ENCODE measurements at places on chromosomes 5 and 9.

- DNase-seq, result no peak
Observed at GRCh38 chr9:6194934-6195333, 20.7 kb upstream of the IL33 start.

DNA sequence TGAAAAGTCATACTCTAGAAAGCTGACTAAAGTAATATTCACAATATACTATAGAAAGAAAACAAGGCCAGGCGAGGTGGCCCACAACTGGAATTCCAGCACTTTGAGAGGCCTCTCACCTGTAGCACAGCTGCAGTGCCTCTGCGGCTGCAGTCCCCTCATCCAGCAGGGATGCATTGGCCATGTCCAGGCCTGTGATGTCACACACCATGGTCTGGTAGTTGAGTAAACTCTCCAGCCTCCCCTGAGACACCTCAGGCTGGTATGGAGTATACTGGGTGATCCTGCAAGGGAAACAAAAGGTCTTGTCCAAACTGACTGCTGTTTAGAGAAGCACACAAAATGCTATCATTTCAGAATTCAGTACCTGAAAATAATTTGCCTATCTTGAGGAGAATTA, 35.5 kb downstream of the GLDC start:
- no peak for DNase-seq

GRCh38 chr5:132773601-132774355, 3.3 kb downstream of the SEPTIN8 start:
- DNase-seq, result no peak

GRCh38 chr9:36148311-36149051, 11.9 kb downstream of the GLIPR2 start:
- DNase-seq, result no peak

DNA sequence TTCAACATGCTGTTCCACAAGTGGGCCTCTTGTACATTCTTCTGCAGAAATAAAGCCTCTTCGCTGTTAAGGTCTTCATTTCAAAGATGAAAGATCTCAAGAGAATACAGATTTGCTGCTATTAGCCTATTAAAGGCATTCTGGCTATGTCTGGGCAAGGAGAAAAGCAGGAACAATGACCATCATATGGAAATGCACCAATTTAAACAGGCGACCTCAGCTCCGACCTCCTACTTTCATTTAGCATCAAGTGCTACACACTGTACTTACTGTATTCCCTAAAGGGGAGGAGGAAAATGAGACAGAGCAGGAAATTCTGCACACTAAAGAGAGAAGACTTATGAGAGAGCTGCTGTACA, 64.8 kb downstream of the HABP4 start:
- DNase-seq, result no peak

DNA sequence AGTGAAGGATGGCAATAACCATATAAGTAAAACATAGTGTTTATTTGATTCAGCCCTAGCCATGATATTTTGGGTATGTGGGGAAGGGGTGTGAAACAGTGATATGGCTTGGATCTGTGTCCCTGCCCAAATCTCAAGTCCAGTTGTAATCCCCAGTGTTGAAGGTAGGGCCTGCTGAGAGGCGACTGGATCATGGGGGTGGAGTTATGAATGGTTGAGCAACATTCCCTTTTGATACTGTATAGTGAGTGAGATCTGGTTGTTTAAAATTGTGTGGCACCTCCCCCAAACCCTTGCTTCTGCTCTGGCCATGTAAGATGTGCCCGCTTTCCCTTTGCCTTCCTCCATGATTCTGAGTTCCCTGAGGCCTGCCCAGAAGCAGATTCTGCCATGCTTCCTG, 1804.6 kb downstream of the MAT2B start:
- no peak for DNase-seq

DNA sequence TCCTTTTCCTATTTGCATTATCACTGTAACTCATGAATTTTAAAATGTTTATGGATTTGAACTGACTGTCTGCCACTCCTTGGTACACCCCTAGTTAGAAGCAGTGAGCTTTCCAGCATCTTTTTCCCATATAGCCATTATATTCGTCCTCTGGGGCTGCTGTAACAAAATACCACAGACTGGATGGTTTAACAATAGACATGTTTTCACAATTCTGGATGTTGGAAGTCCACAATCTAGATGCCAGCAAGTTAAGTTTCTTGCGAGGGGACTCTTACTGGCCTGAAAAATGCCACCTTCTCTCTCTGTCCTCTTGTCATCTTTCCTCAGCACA, 530.0 kb downstream of the SEMA5A start:
- no peak for DNase-seq

GRCh38 chr5:167030500-167031120, 1260.8 kb upstream of the WWC1 start:
- no peak for DNase-seq

DNA sequence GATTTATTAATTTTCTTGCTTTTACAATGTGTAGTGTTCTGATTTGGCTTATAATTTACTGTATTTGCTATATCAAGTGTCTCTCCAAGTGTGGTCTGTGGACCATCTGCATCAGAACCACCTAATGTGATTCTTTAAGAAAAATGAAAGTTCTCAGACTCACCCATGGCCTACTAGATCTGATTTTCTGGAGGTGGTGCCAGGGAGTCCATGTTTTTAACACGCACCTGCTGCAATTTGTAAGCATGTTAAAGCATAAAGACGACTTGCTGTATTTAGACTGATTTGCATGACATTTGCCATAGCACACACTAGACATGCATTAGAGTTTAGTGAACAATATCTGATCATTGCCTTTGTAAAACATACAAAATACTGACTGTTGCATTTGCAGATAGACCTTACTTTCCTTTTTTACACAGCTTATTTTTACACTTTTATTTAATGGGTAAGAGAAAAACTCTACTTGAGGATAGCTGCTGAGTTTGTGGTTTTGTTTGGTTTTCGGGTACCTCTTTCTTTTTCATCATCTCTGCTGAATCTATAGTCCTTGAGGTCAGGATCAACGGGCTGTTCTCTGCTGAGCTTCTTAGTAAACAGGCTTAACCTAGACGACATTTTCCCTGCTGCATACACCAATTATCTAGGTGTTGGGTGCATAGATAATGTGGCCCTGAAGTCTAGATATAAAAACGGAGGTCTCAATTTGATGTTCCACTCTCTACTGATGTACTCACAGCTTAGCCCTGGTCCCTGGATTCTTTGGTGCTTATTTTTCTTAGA, 138.0 kb upstream of the ZNF366 start:
- DNase-seq, result no peak

GRCh38 chr5:76608833-76609232, 14.4 kb downstream of the F2RL2 start:
- DNase-seq, result no peak

GRCh38 chr9:31799953-31800609, 584.4 kb upstream of the ACO1 start:
- no peak for DNase-seq

- no peak for DNase-seq
Observed at GRCh38 chr9:7216004-7216841, 458.4 kb downstream of the KDM4C start.

DNA sequence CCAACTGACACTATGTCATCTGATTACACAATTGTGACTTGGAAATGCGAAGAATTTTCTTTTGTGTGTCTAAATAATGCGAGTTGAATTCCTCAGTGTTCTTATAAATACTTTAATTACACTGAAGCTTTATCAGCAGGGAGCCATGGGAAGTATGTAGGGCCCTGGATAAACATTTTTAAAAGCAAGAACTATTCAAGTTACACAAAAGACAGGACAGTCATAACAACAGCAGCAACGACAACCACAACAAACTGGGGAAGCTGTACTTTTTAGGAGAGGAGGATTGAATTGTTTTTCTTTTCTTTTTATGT, 250.3 kb upstream of the ZNF608 start:
- DNase-seq, result no peak

DNA sequence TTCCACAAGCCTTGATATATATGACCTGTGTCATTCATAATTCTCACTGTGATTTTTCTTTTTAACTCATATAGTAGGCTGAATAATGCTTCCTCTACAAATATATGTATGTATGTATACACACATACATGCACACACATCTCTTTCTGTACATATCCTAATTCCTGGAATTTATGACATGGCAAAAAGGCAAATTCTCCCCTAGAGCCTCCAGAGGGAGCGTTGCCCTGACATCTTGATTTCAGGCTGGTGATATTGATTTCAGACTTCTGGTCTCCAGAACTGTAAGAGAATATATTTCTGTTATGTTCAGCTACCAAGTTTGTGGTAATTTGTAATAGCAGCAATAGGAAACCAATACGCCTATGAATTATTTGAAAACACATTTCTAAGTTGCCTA, 166.6 kb upstream of the GAS1 start:
- DNase-seq, result no peak

DNA sequence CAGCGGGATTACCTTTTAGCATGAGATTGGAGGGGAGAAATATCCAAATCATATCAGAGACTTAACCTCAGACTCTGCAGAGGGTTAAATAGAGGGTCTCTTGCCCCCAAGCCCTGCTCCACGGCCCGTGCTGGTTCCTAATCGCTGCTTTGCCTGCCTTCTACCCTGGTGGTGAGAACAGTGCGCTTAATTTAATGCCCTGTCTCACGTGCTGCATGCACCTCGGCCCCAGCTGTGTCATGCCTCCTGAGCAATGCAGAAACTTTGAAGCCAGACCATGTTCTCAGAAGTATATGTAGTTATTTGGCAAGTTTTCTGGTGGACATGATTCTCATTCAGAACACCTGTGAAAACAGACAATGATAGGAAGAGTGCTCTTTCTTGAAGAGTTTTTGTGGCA, 1.4 kb downstream of the OTULIN start:
- DNase-seq, result no peak

GRCh38 chr9:132525308-132526023, 56.9 kb upstream of the BARHL1 start:
- DNase-seq, result no peak

- DNase-seq, result no peak
Observed at GRCh38 chr5:119742311-119742710, 113.0 kb downstream of the FAM170A start.

DNA sequence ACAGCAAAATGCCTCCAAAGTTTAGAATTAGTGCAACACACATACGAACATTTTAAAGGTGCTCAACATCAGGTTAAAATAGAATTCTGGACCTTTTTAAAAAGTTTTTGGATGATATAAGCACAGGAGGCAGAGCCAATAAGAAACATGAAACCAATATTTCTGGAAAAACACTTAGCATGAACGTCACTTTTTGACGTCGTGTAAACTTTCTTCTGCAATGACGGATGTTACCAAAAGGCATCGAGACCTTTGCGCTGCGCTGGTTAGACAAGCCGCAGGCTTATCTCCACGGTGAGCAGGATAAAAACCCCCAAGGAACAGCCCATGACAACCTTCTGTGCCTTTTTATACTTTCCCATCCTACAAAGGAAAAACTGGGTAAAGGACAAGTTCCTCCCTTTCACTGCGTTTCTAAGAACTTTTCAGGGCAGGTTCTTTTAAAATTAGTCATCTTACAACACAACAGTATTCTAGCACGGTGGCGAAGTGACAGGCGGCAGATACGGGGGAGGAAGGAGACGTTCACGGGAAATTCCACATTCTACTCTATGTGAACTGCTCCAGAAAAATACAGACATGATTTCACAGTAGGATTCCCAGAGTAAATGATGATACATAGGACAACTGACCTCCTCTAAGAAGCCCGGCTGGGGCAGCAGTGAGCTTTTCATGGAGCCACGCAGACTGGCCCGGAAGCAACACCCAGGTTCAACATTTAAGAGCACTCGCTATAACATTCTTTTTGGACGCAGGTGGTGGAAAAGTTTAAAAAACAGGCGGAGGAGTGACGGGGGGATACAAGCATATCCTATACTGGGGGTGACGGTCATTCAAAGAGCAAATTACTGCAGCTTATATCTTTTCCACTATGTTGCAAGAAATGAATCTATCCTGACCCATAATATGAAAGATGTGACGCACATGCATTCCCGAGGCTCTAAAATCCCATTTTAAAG, 52.4 kb downstream of the USP20 start:
- DNase-seq, result no peak

DNA sequence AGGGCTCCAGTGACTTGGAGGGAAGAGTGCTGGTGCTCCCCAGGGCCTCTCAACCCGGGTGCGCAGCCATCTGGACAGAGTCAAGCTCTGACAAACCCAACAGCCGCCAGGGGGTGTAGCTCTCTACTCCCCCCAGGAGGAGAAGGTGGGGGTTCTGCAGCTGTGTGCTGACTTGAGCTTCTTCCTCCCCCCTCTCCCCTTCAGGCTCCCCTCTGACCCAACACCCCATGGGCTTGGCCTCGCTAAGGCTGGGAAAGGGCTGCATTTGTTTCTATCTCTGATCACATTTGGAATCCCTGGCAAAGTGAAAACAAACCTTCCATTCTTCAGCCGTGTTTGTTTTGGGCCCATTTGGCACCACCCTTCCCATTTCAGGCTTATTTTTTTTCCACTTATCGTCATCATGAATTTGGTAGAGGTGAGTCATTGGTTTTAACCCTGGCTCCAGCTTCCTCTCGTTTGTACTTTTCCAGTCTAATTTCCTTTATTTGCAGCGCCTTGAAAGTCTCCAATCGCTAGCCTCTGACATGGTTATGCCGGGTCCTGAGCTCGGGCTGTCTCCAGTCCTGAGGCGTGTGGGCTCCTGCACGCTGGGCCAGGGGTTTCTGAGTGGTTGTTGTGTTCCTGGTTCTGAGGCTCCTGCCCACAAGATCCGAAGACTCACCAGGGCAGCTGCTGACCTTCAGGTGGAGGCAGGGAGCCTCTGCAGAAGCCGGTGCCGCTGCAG, 36.1 kb downstream of the DAP start:
- DNase-seq, result no peak

DNA sequence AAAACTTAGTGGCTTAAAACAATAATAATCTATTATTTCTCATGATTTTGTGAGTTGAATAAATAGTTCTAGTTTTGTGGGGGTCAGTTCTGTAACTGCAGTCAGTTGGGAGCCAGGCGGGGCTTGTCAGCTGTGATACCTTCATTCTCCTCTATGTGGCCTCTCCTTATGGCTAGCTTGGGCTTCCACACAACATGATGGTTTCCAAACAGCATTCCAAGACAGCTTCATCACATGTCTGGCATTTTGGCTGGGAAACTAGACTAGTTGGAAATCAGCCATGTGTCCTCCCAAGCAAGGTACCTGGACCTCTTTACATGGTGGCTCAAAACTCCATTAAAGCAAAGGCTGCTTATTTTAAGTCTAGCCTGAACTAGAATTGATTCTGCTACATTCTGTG, 61.4 kb upstream of the RANBP3L start:
- no peak for DNase-seq

GRCh38 chr9:116452634-116453033, 234.5 kb upstream of the TRIM32 start:
- DNase-seq, result no peak

Data from NCI-H1417 treated with DMSO at 0.1 percent for 48 hours (cell line).